GM12878 (cell line): ENCODE measurements at places on chromosomes 2 and 18. TPM values are rescaled to one million over a fixed set of nuclear protein-coding genes. Genes with fewer than 3 reads are reported as not detected.
A peak's percentile ranks its signal among the peaks of the same experiment; 100 is the strongest.

DNA sequence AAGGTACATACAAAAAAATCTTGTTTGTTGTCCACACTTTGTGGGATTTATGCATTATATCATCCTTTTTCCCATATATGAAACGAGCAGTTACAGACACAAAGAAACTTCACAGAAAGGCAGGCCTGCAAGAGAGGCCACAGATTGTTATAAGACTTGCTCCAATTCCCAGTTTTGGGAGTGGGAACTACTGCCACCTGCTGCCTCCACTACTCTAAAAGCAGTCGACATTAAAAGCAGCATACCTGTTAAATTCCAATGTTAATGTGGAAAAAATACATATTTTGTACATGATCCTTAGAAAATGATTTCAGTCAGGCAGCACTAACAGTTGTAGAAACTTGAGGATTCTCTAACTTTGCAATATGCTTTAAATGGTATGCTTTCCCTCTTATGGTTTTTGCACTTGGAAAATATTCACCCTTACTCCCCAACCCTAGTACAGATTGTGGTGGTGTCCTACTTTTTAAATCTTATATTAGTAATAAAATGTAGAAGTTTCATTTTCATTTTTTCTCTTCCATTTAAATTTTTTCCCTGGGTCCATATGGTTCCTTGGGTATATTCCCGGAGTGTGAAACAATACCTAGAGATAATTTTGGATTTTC, 37.9 kb downstream of the SLC38A11 start:
- no peak for DNase-seq

DNA sequence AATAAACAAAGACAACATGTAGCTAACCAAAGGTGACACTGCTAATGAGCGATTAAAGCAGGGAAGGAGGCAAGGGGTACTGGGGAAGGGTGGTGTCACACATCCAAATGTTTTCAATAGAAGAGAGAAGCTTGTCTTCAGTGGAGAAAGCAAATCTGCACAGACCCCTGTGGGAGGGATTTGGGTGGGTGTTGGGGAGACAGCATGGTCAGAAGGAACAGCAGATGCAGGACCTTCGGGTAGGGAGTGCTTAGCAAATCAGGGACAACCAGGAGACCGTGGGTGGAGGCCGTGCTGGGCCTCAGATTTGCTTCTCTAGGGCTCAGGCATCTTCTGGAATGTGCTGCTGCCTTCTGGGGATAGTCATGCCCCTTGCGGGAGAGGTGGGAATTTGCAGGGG, 185.3 kb upstream of the RAB6C start:
- DNase-seq = no peak

DNA sequence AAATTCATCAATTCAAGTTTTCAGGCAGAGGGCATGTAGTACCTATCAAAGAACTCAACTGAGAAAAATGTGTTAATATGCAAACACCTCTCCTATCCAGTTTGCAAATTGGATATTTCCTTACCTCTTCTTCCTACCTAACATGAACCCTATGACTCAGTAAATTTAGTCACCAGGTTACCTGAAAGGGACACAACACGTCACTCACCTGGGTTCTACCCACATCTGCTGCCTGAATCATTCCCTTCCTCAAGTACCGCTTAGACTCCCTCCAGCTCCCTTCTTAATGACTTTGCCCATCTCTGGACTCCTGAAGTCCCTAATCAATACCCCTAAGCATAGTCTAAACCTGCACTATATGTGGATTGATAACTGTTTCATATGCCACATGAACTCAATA, 10.4 kb downstream of the ANKRD44 start:
- no peak for DNase-seq

DNA sequence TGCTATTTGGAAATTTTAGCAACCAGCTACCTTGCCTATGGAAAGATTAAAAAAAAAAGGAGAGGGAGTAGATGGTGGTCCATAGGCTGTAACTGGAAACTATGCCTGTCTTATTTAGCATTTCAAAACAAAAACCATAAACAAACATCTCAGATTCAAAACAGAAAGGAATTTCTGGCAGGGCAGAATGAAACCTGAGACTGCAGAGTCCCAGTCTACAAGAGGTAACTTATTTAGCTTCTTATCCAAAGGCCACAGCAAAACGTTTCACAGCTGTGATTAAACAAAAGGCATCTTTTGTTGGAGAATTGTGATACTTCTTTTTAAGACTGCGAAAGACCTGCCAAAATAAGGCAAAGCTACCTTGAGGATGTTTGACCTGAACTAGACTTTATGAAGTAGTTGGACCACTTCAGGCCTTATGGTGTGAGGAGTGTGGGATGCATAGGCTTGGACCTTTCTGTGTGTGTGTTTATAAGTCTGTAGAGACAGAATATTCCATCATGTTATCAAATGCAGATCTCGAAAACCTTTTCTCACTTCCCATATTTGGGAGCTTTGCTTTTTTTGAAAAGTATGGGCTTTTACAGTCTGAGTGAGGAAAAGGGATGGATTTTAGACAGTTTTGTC, 11.0 kb downstream of the CRIM1 start:
- no peak for DNase-seq

DNA sequence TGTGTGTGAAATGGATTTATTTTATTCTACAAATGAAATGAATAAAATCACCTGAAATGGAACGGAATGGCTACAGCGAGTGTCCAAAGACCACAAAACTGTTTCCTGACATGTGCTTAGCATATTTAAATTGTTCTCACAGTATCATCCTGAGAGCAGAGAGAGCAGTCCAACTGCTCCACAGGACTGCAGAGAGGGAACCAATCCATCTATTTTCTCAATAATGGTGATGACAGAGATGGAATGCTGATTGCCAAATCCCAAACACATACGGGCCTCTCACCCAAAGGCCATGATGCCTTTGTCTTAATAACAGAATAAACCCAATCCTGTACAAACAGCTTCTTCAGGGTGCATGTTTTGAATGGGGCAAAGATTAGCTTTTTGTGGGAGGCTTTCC, 41.1 kb downstream of the STAT1 start:
- no peak for DNase-seq

- DNase-seq = no peak
These were observed 103.0 kb downstream of the ACKR3 start for GRCh38 chr2:236672606-236673005.

GRCh38 chr2:159939946-159940345, 122.5 kb downstream of the PLA2R1 start:
- peak; percentile 32 for DNase-seq

DNA sequence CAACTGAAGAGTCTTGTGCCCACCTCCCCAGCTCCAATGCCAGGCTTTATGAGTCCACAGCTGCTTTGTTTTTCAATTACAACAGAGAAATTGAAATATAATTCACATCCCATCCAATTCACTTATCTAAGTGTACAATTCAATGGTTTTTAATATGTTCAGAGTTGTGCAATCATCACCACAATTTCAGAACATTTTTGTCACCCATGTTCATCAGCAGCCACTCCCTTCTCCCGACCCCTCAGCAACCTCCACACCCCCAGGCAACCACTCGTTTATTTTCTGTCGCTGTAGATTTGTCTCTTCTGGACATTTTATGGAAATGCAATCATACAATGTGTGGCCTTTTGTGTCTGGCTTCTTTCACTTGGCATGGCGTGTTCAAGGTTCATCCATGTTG, 23.3 kb downstream of the INHBB start:
- DNase-seq = no peak

DNA sequence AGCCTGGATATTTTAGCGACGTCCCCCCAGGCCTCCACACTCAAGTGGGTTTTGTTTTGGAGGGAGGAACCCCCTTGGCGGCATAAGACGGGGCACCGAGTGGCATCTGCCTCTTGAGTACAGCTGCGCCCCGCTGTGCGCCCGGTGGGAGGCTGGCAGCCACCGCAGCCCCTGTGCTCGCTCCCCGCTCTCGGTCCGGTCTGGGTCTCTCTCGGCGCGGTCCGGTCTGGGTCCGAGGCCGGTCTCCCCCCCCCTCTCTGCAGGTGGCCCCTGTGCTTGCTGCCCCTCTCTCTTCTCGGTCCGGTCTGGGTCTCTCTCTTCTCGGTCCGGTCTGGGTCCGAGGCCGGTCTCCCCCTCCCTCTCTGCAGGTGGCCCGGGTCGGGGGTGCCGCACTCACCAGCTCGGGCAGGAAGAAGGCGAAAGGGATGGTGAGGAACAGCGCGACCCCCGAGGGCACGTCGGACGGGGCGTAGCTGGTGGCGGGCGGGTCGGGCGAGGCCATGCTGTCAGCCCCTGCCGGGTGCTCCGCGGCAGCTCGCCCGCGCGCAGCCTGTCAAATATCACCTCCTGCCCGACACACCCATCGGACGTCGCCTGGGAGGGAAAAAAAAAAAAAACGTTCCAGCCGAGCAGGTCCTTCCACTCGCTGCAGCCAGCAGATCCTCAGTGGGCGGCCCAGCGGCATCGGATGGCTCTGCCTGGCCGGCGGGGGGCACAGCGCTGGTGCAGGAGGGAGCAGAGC, at the start of gene MALL:
Gene MALL, minus strand, starts transcription at position 532 of the 742 bp plus-strand sequence. Its CDS starts 30 bp downstream, at position 502.
- no peak for DNase-seq

DNA sequence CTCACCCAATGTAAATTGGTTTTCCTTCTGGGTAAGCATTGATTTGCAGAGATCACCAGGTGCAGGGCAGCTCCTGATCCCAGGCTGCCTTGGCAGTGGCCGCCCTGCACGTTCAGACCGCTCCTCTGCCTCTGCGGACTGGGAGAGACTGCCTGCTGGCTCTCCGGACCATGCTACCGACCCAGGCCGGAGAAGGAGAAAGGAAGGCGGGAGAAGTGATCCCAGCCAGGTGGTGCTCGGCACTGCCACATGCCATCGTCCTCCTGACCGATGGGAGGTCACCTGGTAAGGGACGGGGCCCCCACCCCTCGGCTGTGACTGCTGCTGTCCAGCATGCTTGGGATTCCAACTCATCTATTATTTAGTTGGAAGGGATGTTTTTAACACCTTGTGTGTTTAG, 108.1 kb upstream of the POU3F3 start:
- no peak for DNase-seq

GRCh38 chr2:159155320-159155719, 131.2 kb downstream of the WDSUB1 start:
- no peak for DNase-seq

DNA sequence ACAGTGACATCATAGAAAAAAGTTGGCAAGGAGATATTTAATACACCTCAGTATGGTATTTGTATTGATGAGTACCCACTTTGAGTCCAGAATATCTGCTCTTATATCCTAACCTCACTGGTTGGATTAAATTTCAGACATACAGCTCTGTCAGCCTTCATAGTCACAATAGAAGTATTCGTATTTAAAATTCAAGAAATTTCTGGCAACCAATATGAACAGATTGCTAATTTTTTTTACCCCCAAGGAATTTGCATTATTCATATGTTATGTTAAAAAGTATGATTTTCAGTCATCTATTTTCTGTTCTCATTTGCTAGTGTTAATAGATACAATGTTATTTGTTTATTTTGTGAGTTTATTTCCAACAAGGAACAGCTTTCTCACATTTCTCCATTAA, 1306.8 kb upstream of the NXPH2 start:
- DNase-seq = no peak

DNA sequence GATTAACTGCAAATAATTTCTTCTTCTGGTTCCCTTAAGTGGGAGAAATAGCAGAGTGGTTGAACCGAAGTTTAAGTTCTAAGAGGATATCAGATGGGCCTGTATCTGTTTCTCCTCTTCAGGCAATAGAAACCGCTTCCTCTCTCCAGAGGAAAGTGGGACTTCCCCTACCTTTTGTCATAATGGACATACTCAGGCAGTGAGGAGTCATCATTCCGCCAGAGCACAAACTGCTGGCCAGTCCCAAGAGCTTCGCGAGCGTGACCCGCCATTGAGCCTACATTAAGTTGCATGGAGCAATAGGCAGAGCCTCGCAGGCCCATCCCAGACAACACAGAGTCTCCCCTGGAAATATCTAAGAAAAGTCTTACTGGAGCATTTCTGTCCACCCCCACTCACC, 158.9 kb downstream of the LDLRAD4 start:
- no peak for DNase-seq

DNA sequence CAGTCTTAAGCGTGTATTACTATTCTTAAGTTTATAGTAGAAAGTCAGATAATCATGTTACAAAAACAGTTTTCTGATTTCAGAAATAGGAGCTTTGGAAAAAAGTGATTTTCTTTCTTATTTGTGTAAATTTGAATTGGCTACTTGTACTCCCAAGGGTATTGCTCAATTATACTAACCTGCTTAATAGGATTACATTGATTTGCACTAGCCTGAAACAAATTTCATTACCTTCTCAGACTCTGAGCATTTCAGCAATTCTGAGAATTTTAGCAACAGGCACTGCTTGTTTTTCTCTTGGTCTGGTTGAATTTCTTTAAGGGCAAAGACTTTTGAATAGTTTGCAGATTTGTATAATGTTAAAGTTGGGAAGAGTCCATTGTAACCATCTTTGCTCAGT, 87.2 kb upstream of the NXPH2 start:
- no peak for DNase-seq

GRCh38 chr2:216023055-216023648, 9.8 kb upstream of the MREG start:
- no peak for DNase-seq

- peak; percentile 9 for DNase-seq
These were observed 46.1 kb downstream of the NABP1 start for GRCh38 chr2:191724015-191724414.

The COL4A4 gene
- total RNA-seq = 3.4 and 4.0 TPM in 2 replicates

The STAMBP gene
- total RNA-seq = 44.0 and 45.0 TPM in 2 replicates

The ASNSD1 gene
- 39.5 and 43.2 TPM in 2 replicates for total RNA-seq

The UGT1A7 gene
- total RNA-seq = not detected in 2 replicates

The TDRD15 gene
- not detected in 2 replicates for total RNA-seq

The NEU2 gene
- not detected in 2 replicates for total RNA-seq

The DUSP19 gene
- 0.51 and 0.80 TPM in 2 replicates for total RNA-seq

The CRACDL gene
- 0.48 and 0.72 TPM in 2 replicates for total RNA-seq

The LINC00305 gene
- total RNA-seq = not detected in 2 replicates

The ADAM23 gene
- total RNA-seq = 36.9 and 41.8 TPM in 2 replicates
